ENCODE measurements at places on chromosomes 3 and 15.

- DNase-seq: no peak
Measured at GRCh38 chr3:194875581-194876402, 190.1 kb downstream of the FAM43A start.

- no peak for DNase-seq
Measured at GRCh38 chr3:136899622-136900158, 37.7 kb downstream of the NCK1 start.

DNA sequence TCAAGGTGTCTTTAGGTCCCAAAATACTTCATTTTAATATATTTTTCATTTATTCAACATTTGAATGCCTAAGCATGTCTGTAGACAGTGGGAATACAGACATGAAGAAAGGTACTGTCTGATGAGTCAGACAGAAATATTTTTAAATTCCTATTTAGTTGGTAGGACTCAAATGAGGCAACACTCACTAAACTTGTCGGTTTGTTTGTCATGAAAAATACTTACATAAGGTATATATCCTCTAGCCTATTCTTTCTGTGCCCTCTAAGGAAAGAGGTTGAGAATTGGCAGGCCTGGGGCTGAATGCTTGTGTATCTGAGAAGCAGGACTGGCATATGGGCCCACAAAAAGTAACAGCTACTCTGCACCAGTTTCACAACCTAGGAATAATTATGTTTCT lies 423.6 kb upstream of the MDFIC2 start:
- no peak for DNase-seq

DNA sequence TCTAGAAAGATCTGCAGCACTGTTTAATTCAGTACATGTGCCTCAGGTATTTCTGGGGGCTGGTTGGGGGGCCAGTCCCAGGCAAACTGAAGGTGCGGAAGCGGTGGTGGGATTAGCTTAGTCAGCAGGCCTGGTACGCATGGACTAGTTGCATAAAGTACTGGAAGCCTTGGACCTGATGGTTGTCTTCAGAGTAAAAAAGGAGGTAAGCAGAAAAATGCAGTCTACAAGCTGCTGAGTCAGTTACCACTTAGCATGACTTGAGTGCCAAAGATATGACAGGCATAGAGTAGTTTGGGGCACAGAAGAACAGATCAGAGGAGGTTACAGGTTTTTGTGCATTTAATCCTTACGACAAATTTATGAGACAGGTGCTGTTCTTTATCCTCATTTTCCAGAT lies 19.9 kb upstream of the GOLGA8J start:
- no peak for DNase-seq

- DNase-seq: no peak
Measured at GRCh38 chr3:3178498-3179328, 778 bp downstream of the CRBN start.

DNA sequence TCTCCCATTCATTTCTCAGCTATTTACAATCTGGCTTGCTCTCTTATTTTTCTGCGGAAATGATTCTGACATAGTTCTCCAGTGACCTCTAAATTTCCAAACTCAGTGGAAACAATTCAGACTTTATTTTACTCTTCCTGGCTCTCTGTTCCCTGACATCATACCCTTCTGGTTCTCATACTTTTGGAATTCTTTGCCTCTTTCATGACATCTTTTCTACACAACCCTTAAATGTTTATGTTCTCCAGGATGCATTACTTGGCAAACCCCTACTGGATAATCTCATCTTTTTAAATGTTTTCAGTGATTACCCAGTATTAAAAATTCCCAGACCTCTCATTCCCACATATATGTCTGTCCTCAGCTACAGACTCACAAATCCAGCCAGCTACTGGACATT lies 23.9 kb upstream of the PLSCR4 start:
- DNase-seq: no peak

DNA sequence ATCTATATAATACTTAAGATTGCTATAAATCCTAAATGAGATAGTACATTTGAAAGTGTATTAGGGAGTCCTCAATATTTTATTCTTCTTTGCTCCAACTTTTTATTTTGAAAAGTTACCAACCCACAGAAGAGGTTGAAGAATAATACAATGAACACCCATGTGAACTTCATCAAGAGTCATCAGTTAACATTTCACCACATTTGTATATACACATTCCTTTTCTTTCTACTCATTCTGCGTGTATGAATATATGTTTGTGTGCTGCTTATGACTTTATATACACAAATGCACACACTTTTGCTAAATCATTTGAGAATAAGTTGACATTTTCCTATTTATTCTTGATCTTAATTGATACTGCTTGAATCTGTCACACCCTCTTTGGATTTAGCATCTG lies 193.3 kb upstream of the CGNL1 start:
- DNase-seq: no peak

All from stimulated activated CD4-positive, alpha-beta T cell treated with anti-CD3 and anti-CD28 coated beads, TNF-alpha, amount 100 ng/mL, for 48 hours (primary cell).